Cortex of kidney (tissue), 1 donor: ENCODE measurements at places on chromosomes 6 and 20.

GRCh38 chr20:21017528-21018085 lies 88.6 kb downstream of the LINC00237 start:
- no peak for DNase-seq

DNA sequence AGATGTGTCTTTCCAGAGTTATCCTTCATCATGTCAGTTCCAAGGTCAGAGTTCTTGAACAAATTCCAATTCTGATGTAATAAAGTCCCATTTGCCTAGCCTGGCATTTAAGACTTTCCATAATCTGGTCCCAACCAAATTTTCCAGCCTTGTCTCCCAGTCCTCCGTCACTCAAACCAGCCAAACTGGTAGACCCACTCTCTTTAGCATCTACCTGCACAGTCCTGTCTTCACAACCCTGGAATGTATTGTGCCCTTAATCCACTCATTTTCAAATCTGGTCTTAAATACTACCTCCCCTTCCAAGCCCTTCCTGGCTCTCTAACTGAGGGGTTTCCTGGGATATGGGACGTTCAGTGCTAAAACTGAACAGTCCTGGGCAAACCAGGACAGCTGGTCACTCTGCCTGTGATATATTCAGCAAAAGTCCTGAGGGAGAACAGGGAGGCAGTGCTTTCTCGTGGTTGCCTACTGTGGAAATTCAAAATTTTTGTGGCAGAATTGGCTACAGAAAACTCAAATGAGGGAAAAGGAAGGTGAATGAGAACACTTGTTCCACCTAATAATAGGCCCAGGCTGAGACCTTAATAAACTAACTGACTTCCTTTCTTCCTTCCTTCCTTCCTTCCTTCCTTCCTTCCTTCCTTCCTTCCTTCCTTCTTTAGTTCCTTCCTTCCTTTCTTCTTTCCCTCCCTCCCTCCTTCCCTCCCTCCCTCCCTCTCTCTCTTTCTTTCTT lies 10.8 kb upstream of the AKAP7 start:
- DNase-seq, result no peak

GRCh38 chr6:162702446-162702845 lies 25.1 kb downstream of the PRKN start:
- no peak for DNase-seq

DNA sequence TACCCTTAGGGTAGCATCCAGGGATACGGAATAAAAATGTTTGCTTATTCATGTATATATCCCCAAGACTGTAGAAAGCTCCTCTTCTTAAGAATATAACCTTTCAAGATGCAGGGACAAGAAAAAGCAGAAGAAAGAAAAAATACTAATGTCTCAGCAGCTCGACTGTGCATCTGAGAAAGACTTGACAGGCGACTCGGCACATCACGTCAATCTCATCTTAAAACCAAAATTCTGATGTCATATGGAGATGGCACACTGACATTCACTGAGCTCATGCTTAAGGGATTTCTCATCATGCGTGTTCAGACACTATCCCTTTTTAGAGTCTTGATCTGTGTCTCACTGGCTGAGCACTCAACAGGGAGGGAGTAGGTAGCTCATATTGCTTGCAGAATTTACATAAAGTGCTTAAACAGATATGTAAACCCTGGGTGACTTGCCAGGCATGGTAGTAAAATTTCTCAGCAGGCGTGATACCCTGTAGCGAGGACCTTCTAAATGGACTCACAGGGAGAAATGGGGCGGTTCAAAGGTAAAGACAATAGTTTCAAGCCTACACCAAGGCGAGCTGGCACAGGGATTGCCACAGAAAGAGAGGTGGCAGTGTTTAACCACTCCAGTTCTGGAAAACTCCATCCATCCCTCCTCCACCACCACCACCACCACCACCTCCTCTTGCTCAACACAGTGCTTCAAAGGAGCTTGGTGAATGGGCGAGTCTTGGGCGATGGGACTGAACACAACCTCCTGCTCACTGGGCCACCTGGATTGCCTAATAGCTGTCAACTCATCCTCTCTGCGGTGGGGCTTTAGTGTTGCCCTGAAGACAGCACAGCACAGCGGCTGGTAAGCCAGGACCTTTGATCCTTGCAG lies 330.5 kb downstream of the TFAP2A start:
- DNase-seq, result no peak

DNA sequence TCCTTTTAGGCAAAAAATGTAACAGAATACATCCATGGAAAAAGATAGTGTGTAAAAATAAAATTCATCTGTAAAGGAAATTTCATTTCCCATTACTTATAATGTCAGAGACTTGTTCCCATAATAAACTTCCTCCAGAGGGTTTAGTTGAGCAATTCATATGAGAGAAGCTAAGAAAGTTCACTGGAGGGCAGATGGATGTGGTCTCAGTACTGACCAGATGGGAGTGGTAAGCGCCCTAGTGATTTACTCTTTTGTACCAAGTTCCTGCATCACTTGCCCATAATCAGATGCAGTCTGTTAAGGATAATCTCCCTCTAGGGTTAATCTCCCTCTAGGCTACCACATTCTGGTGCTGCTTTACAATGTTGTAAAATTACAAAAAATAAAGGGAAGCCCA lies 61.7 kb downstream of the ESF1 start:
- no peak for DNase-seq

DNA sequence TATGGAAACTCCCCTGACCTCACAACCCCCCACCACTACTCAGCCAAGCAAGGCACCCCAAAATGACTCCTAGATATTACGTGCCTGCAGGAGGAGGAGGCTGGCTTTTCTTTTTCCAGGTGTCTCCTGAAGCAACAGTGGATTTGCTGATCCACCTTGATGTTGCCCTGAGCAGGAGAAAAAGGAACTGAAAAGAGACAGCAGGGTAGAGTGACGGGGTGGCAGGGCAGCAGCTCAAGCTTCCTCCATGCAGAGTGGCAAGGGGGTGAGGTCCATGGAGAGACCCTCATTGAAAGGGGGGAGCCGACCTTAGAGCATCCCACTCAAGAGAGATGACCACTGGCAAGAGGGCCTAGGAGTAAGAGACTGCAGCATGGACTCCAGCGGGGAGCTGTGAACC lies 112.0 kb upstream of the SIRPA start:
- DNase-seq, result no peak

GRCh38 chr20:50054231-50054547 lies 58.8 kb downstream of the UBE2V1 start:
- DNase-seq, result no peak

DNA sequence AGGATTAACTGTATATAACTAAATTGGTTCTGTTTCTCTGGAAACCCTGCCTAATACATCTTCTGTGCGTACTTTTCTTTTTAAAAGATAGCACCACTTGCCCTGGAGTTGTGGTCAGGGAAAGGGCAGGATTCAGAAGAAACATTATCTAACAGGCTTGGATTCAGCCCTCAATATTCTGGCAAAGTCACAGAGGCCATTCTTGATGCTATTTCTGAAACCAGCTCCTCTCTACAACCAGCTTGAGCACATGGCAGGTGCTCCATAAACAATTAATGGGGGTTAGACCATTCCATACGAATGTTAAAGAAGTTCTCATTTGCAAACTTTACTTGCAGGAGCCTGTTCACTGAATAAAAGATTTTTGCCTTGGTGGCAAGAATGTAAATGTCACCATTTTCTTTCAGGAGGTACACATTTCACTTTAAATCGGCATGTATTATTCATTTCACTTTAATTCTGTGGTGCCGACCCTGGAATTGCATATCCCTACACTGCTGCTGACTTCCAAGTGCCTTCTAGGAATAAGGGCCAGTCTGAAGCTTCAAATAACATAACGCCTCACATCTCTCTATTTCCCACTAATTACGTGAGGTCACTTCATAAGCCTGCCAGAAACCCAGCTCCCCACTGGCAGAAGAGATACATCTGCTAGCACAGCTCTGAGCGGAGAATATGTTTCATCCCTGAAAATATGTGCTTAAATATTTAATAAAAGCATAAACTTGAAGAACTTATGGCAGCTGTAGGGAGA lies 248.7 kb downstream of the ADGRG6 start:
- no peak for DNase-seq

GRCh38 chr6:39754514-39755115 lies 29.4 kb upstream of the KIF6 start:
- DNase-seq, result no peak

DNA sequence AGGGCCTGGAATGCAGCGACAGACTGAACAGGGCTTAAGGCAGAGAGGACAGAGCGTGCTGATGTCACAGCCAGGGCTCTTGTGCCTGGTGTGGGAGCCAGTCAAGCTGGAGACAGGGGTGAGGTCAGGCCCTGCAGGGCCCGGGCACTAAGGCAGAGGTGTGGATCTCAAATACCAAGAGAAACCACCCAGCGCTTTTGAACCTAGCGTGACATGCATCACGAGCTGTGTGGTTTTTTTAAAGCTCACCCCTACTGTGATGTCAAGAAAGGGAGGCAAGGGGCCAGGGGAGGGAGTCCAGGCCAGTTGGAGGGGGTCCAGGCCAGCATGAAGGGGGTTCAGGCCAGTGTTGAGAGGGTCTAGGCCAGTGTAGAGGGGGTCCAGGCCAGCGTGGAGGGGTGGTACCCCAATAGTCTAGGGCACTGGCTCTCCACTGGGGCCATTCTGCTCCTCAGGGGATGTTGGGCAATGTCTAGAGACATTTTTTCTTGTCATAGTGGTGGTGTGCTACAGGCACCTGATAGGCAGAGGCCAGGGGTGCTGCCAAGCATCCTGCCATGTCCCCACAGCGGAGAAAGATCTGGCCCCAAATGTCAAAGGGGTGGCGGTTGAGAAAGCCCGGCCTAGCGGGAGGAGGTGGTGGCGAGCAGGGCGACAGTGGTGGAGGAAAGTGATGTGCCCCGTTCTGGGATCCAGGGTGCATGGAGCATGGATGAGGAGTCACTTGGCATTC lies 42.6 kb downstream of the RBM38 start:
- no peak for DNase-seq

GRCh38 chr20:50713657-50714101 lies 17.7 kb upstream of the PARD6B start:
- no peak for DNase-seq

DNA sequence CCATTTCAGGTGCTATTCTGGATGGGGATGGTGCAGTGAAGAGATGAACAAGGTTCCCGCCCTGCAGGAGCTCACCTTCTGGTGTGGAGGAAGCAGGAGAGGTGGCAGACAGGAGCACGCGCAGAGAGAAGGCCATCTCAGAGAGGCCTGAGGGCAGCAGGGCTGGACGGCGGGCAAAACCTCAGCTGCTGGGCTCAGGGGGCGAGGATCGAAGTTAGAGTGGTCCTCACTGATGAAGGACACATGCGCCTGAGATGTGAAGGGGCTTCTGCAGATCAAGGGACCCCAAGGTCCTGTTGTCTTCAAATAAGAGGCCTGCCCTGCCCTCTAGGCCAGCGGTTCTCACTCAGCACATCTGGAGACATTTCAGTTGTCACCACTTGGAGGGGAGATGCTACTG lies 198.4 kb upstream of the PMEPA1 start:
- DNase-seq, result no peak

GRCh38 chr6:125008261-125008703 lies 46.0 kb downstream of the RNF217 start:
- no peak for DNase-seq

DNA sequence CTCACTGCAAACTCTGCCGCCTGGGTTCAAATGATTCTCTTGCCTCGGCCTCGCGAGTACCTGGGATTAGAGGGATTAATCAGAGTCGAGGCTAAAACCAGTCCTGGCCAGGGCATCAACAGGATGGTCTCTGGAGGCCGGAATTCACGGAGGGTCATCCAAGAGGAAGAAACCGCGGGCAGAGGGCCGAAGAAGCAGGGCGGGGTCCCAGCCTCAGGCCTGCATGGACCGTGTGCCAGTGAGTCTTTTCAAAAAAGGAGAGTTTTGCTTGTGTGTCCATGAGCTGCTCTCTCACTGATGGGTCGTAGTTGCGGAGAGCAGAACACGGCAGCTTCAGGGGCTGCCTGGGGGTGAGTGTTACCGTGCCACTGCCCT lies 295.1 kb upstream of the ZNF337 start:
- no peak for DNase-seq

DNA sequence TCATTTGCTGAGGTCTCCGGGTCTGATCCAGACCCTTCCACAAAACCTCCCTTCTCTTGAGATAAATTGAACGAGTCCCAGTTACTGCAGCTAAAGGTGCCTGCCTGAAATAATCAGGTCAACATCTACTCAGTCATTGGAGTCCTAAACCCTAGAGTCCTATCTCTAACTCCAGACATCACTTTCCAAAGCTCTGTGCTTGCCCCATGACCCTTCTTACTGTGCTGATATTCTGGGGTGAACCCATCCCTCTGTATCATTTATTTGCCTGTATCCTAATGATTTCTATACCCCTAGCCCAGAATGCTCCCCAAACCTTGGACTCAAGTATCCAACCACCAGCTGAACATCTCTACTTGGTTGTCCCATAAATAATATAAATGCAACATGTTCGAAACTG lies 35.7 kb downstream of the CD83 start:
- no peak for DNase-seq

GRCh38 chr6:86215323-86215722 lies 572.6 kb upstream of the SYNCRIP start:
- DNase-seq, result no peak

DNA sequence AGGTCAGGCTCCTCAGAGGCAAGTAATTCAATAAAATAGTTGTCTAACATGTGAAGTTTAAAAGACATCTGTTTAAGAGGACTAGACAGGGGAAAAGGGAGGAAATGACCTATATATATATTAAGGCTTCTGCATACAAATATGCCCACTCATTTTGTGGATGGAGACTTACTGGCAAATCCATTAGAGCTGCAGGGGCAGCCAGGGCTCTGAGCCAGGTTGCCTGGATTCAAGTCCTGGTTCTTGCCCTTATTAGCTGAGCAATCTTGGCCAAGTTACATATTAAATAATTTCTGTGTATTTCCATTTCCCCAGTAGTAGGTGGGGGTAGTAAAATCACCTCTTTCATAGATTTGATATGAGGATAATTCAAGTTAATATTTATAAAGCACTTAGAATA lies 287.0 kb upstream of the RIMS1 start:
- no peak for DNase-seq

DNA sequence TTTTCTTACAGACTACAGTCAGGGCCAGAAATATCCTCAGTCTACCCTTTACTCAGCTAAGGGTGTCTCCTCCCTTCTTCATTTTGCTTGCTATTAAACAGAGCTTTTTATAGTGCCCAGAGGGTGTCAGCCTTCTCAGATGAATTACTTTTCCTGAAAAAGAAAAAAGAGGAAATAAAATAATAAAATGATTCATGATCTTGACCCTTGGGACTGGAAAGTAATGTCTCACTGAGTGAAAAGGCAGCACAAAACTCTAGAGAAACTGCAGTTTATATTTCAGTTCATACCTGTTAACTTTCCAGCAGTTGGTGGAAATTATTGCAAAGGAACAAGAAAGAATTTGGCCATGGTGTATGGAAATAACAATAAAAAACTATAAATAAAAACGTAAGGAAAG lies 170.6 kb downstream of the IBTK start:
- DNase-seq, result no peak

DNA sequence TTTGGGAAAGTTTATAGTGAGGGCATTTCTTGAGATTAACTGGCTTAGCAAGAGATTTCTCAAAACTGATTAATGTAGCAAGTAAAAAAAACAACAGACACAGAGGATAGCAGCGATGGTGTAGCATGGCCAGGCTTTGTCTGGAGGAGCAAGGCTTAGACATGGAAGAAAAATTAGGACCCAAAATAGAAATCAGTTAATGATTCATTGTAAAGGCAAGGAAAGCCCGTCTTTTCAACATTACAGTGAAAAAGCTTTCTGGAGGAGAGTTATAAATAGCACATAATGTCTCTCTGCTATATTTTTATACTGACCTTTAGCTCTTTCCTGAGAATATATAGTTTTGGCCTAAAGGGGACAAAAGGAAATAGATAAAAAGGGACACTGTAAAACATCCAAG lies 45.1 kb downstream of the FNDC1 start:
- DNase-seq, result no peak

- DNase-seq, result no peak
Observed at GRCh38 chr6:105388392-105388791, 14.5 kb downstream of the PREP start.
